Activated CD8-positive, alpha-beta T cell treated with anti-CD3 and anti-CD28 coated beads, Interleukin-2, amount 10 ng/mL, durations not matched to agents 7 days and 5 days (primary cell): ENCODE measurements at places on chromosomes 12 and 14. TPM values are rescaled to one million over a fixed set of nuclear protein-coding genes. Genes with fewer than 3 reads are reported as not detected.

RAD9B gene
- total RNA-seq, result 0.68 TPM

ANO2 gene
- not detected for total RNA-seq

DNA sequence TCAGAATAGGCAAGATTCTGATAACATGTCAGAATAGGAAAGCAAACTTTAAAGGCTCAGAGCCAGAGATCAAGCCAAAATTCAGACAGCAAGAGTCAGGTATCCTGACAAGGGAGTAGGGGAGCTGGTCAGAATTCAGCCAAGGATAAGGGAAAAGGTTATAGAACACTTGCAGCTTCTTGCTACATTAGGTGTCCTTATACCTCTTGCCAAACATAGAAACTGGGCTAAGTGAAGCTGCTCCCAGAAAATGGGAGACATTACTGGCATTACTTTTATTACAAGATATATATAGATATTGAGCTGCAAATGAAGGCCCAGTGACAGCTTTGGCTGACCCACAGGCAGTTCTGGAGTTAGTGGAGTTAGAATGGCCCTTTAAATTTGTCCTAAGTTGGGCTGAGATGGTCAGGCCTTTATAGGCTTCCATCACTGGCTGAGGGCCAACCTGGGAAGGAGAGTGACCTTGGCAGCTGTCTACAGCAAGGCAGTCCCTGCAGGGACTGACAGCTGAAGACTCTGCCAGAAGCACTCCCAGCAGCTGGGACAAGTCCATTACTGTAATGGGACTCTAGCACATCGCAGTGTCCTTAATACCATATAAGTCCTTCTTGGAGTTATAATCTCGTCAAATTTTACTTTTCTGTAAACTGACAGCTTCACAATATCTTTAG lies 83.0 kb downstream of the LRRC9 start:
- no peak overlapping the region for H3K4me3 ChIP-seq
- H3K27me3 ChIP-seq, result peaks cover 9% of the 10 kb centered on the region
- DNase-seq, result no peak

PEBP1 gene
- total RNA-seq, result 118 TPM

METTL3 gene
- total RNA-seq, result 70.8 TPM
